Lung microvascular endothelial cell (primary cell): ENCODE measurements at places on chromosomes 4 and X.
A peak's percentile ranks its signal among the peaks of the same experiment; 100 is the strongest.

GRCh38 chr4:187128222-187128621 is 404.6 kb upstream of the FAT1 start:
- DNase-seq: no peak

GRCh38 chr4:82394896-82395295 is 21.1 kb upstream of the HNRNPD start:
- no peak for DNase-seq

GRCh38 chr4:19381068-19381467 is 870.6 kb upstream of the SLIT2 start:
- DNase-seq: no peak

DNA sequence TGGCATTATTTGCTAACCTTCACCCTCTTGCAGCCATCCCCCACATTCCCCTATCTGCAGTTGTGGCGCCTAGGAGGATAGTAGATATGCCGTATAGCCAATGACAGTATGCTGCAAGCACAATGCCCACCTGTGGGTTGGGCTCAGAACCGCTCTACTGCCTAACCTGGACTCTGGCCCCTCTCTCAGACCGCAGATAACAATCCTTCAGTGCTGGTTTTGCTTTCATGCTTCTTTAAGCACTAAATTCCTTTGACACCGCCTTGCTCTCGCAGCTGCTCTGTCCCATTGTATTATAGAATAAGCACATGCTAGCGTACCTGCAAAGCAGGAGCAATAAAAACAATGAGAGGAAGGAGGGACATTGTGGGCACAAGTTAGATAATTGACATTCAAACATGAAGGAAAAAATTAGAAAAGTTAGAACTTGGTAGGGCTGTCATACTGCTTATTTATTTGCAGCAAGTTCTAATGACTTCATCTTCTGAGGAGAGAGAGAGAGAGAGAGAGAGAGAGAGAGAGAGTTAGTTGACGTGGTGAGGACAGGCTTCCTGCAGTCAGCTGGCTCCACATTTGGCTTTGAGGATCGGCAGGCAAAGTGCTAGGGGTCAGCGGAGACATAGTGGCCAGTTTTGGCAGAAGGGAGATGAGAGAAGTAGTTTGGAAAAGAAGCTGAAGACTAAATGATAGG is 55.8 kb downstream of the WWC2 start:
- DNase-seq: peak; percentile 31

GRCh38 chr4:147477439-147477838 is 3.5 kb upstream of the EDNRA start:
- no peak for DNase-seq

DNA sequence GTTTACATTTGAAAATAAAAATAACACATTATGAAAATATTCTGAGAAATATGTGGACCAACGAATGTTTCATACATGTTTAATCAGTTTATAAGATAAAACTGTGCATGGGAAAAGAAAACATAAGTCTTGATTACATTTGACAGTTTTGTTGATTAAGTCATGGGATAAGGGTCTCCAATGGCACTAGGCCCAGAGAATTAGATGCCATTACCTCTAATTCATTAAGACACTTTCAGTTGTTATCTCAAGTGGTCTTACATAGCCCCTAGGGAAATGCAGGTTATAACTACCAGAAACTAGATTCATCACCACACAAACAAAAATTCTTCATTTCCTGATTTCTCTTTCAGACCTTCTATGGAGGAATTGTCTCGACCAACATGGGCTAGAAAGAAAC is 300.8 kb downstream of the PCDH7 start:
- no peak for DNase-seq

GRCh38 chr4:125303058-125303457 is 11.7 kb upstream of the FAT4 start:
- no peak for DNase-seq

DNA sequence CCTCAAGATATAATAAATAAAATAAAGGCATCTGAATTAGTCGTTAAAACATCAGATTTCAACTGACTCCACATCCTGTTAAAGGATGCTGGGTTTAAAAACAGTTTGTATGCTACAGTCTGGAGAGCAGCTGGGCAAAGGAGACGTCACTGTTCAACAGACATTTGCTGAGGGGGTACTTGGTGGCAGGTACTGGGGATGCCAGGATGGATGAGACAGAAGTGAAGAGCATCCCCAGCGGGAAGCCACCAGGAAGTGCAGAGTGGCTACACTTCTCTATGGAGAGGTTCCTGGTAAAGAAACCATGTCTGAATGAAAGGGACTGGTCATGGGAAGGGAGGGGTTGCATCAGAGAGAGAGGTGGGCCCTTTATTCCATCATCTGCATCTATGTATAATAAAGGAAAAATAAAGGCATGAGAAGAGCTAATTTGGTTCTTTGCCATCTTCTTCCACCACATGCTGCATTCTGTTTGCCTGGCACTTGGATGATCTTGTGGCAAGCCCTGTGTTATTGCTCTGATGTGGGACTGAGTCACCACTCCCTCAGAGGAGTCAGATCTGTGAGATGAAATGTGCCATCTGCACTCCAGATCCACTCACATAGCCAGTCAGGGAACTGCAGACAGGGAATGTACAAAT is 145.0 kb downstream of the SOWAHB start:
- peak; percentile 7 for DNase-seq

- DNase-seq: no peak
Observed at GRCh38 chr4:92265021-92265420, 38.7 kb upstream of the GRID2 start.

GRCh38 chr4:72357908-72358307 is 211.1 kb downstream of the ADAMTS3 start:
- no peak for DNase-seq

GRCh38 chrX:136907621-136908020 is 27.1 kb upstream of the RBMX start:
- no peak for DNase-seq

DNA sequence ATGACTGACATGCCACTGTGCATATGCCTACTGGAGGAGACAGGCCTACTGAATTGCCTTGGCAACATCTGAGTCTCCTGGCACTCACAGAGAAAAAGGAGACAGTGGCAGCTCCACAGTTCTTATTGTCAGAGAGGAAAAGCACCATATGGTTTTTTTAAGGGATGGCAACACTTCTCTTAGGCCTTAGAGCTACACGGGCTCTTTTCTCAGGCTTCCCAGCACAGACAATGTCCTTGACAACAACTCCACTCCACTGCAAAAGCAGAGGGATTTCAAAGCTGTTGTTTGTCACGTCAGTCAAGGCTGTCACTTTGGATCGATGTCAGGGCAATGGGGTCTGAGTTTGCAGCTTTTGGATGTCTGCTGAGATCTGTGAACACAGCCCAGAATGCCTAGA is 4.7 kb upstream of the CLCN4 start:
- DNase-seq: no peak

GRCh38 chrX:84133023-84133422 is 55.0 kb downstream of the RPS6KA6 start:
- no peak for DNase-seq

GRCh38 chrX:153801669-153802068 is 7.2 kb downstream of the SSR4 start:
- no peak for DNase-seq

- peak; percentile 28 for DNase-seq
Observed at GRCh38 chr4:95155759-95156451, 392.9 kb downstream of the UNC5C start.

DNA sequence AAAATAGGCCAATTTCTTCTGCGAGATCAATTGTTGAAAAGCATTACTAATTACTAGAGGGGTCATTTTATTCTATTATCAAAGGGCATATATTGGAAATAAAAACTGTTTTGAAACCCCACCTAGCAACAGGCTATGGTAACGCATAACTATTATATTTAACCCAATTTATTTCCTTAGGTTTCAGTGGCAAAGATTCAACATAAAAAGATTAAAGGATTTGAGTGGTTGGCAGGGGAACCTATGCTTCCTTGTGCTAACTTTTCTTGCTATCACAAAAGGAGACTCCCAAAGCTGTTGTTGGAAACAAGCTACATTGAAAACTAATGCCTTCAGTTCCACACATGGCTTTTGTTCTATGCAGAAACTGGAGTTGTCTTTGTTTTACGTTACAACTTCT is 166.9 kb upstream of the KLF3 start:
- no peak for DNase-seq

DNA sequence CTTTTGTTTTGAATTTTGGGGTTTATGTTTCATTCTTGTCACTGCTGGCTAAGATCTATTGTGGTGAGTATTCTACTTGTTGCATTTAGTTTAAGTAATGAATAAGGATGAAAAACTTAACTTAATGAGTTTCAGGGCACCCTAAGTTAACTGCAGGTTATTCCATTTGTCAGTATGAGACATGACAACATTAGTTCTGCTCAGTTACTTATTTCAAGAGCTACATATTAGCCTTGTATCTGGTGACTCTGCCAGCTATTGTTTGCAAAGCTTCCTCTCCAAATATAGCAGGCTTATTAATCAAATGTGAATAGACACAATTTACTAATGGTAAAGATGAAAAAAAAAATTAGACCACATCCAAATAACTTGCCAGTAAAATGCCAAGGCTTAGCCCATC is 567.1 kb downstream of the IL15 start:
- peak; percentile 32 for DNase-seq

GRCh38 chrX:140501321-140501720 is 3.5 kb downstream of the SOX3 start:
- DNase-seq: no peak

- peak; percentile 30 for DNase-seq
Observed at GRCh38 chr4:98524230-98524629, 134.2 kb downstream of the TSPAN5 start.

DNA sequence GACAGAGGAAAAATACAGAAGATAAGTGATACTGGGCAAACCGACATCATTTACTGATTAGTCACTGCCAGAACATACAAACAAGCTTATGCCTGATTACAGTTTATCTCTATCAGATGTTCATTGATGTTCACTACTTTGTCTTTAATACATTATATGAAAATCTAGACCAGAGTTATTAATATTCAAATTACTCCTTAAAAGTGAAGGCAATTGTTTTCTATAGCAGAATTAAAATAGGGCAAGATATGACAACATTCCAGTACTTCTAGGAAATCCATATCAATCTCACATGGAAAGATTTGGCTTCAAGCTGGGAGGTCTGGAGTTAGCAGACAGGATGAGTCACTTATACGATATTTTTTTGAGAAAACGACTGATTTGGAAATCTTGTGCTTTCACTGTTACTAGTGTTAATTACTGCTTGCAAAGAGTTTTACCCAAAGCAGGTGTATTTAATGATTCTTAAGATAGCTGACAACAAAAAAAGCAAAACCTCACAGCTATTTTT is 31.8 kb downstream of the HPGD start:
- no peak for DNase-seq

GRCh38 chrX:153554519-153555167 is 37.2 kb downstream of the ATP2B3 start:
- peak; percentile 47 for DNase-seq

DNA sequence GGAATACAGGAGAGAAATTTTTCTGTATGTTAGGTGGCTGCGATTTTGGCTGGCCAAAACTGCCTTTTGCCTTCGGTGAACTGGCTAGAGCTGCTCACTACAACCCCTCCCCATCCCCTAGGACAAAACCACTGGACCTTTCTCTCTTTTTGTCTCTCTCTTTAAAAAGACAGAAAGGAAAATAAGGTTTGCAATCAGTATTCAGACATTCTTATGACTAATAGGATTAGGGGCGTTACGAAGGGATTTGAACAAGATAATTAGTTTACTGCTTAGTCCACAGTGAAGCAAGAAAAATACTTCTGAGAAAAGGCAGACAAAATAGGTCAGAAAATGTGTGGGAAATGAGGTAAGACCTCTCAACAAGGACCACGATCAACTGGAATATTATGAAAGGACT is 180.4 kb downstream of the SLIT2 start:
- DNase-seq: no peak

DNA sequence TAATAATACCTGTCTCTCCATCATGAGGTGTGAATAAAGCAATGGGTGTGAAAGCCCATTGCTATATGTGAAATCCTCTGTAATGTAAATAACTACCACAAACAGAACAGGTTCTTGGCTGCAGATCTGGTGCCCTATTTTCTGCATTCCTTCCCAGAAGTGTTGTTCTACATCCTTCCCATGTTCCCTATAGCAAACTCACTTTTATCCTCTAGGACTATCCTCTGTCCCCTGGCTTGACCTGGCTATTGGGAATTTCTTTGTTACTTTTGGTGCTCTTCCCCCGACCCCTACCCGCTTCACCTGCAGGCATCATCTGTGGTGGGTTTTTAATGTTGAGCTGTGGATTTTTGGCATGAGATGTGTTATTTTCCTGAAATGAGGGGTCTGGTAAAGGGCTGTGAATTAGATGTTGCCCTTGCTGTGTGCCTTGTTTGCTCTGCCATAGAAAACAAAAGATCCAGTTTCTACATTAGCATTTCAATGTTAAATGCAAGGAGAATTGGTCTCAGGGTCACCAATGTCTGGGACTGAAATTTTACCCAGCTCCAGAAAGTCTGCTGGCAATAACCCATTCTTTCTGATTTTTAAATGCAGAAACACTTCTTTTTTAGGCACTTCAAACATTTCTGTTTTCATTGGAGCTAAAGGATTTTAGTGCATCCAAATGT is 13.6 kb upstream of the FREM3 start:
- DNase-seq: no peak

- no peak for DNase-seq
Observed at GRCh38 chr4:29632199-29632598, 1088.0 kb upstream of the PCDH7 start.

DNA sequence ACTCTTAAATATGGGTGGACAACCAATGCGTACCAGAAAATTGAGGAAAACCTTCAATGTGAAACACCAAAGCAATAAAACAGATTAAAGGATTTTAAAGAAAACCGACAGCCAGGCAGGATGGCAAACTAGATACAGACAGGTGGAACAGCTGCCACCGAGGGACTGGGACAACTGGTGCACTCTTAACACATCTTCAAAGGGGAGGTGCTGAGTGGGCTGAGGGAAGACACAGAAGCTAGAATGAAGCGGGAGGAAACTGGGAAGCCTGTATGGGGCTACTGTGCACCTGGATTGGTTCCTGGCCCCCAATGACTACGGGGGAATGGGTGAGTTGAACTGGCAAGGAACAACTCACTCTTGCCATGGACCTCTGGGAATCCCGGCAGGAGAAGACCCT is 20.7 kb downstream of the ZNF280C start:
- DNase-seq: no peak

DNA sequence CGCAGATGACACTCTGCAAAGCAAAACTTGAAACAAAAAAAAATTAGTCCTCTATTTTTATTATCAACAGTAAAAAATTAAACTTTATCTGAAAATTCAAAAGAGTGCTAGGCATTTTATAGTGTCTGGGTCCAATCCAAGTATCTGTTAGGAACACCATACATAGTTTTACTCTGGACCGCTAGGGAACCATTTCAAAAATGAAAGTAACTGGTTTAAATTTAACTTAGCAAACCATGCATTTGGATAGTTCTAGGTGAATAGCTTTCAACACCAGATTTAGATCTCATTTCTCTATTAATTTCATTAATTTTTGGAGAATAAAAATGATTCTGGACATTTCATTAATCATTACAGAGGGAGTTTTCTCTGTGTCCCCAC is 1.2 kb downstream of the KLKB1 start:
- peak; percentile 18 for DNase-seq
